ENCODE measurements at places on chromosomes 16 and 17.

DNA sequence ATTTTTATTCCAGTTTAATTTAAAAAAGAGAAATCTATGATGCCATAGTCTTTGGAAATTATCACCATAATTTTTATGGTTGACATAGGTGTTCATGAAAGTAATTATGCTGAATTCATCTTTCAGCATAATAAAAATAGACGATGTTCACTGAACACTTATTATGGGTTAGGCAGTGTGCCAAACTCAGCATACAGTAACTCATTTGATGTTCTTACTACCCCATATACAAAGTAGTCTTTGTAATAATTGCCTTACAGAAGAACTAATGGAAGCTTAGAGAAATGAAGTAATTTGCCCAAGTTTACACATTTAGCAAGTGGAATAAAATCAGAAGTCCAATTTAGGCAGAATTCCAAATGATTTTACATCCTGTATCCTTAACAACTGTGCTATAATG is 852.2 kb upstream of the GOT2 start:
- DNase-seq, result no peak

DNA sequence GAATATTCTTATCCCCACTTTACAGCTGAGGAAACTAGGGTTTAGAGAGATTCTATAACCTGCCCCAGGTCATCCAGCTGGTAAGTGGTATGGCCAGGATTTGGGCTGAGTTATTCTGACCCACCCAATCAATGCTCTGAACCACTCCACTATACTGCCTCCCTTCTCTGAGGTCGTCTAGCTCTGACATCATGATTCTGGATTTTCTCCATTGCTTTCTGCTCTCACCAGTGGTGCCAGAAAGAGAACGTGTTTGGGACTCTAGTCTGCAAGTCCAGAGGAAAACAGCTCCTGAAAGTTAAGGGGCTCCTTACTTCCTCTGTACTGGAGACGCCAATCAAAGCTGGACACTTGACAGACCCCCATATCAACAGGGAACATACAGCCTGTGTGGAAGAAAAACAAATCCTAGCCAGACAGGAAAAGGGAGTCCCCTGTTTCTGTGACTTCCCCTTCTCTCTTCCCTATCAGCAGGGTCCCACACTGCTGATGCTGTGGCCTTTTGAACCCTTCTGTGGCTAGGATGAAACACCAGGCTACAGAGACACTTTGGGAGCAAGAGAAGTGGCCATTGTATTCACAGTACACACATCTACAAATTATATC is 6.0 kb upstream of the EZH1 start:
- DNase-seq, result no peak

- no peak for DNase-seq
Observed at GRCh38 chr17:3660311-3660891, 8.0 kb downstream of the TAX1BP3 start.

- no peak for DNase-seq
Observed at GRCh38 chr17:534071-534691, 180.5 kb downstream of the VPS53 start.

DNA sequence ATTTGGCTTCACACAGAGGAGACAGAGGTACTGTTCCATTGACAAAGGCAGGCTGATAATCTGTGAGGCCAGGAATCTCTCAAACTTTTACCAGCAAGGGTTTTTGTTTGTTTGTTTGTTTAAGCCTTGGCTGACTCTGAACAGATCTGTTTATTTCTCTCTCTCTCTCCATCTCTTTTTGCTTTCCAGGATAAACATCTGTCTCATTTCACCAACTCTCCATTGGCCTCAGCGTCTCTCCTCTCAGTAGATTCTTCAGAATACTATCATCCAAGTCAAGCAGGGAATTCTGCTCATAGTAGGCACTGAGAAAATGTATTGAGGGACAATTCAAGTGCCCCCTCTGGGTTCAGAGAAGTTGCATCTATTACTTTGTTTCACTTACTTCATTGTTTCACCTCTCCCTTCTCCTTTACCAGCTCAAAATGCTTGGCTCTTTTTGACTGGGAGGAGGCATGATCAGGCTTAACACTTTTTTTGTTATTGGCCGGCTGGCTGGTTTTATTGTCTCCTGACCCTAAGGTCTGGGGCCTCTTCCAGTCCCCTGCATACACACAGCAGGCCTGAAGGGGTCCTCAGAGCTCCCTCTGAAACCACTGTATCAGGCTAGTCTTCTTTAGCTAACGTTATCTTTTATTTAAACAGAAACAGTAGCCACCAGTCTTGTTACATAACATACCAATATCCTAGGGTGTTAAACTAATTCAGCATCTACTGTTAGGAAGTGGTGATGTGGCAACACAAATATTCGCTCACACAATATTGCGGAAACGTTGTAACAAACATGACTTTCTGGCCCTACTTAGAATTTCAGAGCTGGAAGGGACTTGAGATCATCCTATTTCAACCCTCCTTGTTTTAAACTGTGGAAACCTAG is 2.0 kb upstream of the YPEL2 start:
- no peak for DNase-seq

DNA sequence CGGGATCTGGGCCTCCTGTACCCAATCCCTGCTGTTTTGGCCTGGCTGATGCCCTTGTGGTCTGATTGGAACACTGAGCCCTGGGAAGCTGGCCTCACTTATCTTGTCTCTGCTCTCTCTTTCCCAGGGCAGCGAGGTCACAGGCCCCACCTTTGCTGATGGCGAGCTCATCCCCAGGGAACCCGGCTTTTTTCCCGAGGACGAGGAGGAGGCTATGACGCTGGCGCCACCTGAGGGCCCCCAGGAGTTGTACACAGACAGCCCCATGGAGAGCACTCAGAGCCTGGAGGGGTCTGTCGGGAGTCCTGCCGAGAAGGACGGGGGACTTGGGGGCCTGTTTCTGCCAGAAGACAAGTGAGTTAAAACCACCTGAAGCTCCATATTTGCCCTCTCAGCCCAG is 126.0 kb downstream of the RAB11FIP4 start:
- DNase-seq, result no peak

GRCh38 chr16:24124291-24124690 is 131.8 kb upstream of the CACNG3 start:
- DNase-seq, result no peak

DNA sequence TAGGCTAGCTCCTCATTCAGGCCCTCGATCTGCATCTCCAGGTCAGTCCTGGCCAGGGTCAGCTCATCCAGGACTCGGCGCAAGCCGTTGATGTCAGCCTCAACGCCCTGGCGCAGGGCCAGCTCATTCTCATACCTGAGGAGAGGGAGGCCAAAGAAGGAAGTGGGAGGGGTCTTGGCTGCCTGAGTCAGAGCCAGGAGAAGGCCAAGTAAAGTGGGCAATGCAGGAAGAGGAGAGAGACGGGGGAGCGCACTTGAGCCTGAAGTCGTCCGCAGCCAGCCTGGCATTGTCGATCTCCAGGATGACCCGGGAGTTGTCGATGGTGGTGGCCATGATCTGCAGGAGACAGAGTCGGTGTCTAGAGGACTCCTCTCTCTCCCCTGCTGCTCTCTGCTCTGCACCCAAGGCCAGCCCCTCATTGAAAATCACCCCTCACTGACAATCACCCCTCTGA is 1.8 kb downstream of the KRT15 start:
- DNase-seq, result no peak

- no peak for DNase-seq
Observed at GRCh38 chr17:36932694-36933511, 4.4 kb upstream of the LHX1 start.

DNA sequence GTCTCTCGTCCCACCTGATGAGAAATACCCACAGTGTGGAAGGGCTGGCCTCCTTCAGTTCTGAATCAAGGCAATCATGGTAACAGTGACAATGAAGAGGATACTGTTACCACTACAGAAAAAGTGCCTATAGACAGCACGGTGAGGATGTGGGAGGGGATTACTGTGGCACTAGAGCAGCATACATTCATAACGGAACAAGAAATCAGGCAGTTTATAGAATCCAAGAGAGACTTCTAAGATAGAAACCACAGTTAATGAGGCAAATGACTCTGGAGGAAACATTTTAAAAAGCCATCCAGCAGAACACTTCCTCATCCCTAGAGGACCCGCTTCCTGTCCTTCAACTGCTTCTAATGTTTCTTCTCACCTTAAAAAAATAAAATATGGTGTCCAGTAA is 2.7 kb downstream of the RUSF1 start:
- no peak for DNase-seq

- DNase-seq, result no peak
Observed at GRCh38 chr17:67041941-67042899, 2.1 kb upstream of the CACNG1 start.

DNA sequence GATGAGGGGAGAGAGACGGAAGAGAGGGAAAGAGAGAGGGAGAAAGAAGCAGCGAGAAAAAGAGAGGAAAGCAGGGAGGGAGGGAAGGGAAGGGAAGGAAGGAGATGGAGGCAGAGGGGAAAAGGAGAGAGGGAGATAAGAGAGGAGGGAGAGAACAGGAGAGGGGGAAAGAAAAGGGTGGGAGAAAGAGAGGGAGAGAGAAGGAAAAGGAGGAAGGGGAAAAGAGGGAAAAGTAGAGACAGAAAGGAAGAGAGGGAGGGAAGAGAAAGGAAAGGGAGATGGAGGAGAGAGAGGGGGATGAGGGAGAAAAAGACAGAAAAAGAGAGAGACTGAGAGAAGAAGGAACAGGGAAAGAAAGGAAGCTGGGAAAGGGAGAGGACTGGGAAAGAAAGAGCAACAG is 814.4 kb downstream of the CDH11 start:
- DNase-seq, result no peak

Data from activated CD4-positive, alpha-beta T cell treated with anti-CD3 and anti-CD28 coated beads for 24 hours (primary cell).